Effector memory CD8-positive, alpha-beta T cell (primary cell): ENCODE measurements at places on chromosomes 1 and 21.

DNA sequence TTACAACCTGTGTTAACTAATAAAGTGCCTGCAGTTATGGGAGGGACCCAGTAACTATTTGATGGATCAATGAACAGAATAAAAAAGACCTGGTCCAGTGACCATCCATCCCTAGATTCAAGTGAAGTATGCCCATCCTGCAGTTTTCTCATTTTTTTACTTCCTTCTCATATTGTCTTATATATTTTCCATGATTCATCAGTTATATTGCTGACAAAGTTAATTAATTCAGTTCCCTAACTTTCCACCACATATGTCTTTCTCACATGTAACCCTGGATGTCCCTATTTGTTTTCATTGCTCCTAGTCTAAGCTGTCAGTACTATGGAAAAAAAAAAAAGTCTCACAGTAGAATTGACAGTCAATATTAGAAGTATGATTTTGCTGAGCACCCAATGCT, 64.3 kb downstream of the ITGB3BP start:
- no peaks in the 10 kb centered on the region for H3K27me3 ChIP-seq
- no peak overlapping the region for H3K4me3 ChIP-seq
- no peak for DNase-seq
- H3K4me1 ChIP-seq: no peaks in the 10 kb centered on the region

GRCh38 chr1:73911849-73912248, 286.1 kb downstream of the LRRIQ3 start:
- H3K4me1 ChIP-seq: no peaks in the 10 kb centered on the region
- no peak overlapping the region for H3K27ac ChIP-seq
- no peaks in the 10 kb centered on the region for H3K36me3 ChIP-seq
- no peaks in the 10 kb centered on the region for H3K27me3 ChIP-seq

DNA sequence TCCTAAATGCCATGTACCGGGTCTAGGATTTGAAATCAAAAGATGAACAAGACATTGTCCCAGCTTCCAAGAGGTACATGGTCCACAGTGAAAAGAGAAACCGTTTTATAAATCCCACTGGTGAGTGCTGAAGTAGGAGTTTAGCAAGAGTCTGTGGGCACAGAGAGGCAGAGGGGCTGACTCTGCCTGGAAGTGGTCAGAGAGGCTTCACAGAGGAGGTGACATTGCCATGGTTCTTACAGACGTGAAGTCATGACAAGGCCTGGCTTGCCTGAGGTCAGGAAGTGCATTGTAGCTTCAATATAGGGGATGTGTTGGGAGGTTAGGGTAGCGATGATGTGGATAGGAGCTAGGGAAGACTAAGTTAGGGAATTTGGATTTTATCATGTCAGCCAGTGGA, 28.4 kb downstream of the MAPKAPK2 start:
- peak overlapping the region; percentile 64 for H3K4me3 ChIP-seq
- peaks cover 50% of the 10 kb centered on the region for H3K36me3 ChIP-seq
- DNase-seq: peak; percentile 44
- H3K27me3 ChIP-seq: no peaks in the 10 kb centered on the region
- peak overlapping the region; percentile 95 for H3K27ac ChIP-seq
- H3K4me1 ChIP-seq: peaks cover 76% of the 10 kb centered on the region

DNA sequence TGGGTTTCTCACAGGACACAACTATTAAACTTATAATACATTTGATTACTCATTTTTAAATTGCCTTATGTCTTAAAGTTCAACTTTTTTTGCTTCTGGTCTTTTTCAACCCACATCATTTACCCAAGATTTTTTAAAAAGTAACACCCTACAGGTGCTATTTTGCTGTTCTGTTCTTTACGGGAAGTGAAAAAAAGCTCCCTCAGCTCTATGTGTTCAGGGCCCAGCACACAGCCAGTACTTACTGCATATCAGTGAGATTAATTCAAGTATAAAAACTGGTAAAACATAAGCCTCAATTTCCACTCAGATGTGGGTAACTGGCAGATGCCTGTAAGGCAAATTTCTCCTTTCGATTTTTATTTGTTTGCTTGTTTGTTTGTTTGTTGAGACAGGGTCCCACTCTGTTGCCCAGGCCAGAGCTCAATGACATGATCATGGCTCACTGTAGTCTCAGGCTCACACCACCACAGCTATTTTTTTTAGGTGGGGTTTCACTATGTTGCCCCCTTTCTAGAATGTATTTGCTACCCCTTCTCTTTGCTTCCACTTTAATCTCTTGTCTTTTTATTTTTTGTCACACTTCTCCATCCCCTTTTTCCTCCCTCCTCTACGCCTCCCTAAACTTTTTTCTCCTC, 20.3 kb downstream of the RNASEL start:
- no peak overlapping the region for H3K27ac ChIP-seq
- no peaks in the 10 kb centered on the region for H3K36me3 ChIP-seq
- H3K4me3 ChIP-seq: no peak overlapping the region

- no peak overlapping the region for H3K27ac ChIP-seq
- DNase-seq: no peak
- H3K4me1 ChIP-seq: no peaks in the 10 kb centered on the region
- H3K4me3 ChIP-seq: no peak overlapping the region
Measured at GRCh38 chr1:78223417-78224215, 177.8 kb downstream of the GIPC2 start.

DNA sequence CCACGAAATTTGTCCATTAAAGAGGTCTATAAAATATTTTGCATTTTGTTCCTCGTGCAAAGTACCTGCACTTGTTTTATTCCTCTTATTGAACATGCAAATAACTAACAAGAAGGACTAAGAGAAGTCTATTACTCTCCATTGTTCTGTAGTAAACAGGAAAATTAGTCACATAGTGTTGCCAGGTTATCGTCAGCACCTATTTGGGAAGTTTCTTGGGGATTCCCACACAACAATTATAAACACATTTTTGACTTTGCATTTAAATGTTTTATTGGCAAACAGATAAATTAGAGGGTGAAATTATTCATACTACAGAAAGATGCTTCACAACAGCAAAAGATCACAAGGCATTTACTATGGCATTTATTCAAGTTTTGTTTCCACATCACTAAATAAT, 174.5 kb downstream of the ZC3H11B start:
- no peaks in the 10 kb centered on the region for H3K27me3 ChIP-seq
- H3K4me3 ChIP-seq: no peak overlapping the region
- H3K36me3 ChIP-seq: no peaks in the 10 kb centered on the region
- H3K27ac ChIP-seq: no peak overlapping the region

DNA sequence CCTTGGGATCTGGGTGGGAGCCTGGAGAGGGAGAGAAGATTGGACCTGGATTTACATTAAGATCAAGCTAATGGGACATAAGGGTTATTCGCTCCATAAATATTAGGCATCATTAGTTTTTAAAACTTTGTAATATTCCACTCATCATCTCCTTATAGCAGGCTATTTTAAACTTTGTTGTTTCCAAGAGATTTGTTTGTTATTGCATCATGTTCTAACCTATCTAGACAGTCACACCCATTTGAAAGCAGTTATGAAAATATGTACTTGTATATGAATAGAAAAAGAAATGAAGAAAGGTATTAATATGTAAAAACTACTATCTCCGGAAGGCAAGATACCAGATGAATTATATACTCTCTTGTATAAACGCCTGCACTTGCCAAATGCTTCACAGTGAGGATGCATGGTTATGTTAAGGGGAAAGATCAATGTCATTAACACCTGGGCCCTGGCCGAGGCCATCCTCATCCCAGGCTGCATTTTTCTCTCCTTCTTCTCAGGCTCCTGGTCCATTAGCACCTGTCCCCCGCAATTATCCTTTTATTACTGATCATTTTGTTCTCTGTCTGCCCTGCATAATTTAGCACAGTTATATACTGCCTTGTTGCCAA, 468.2 kb downstream of the MATN1 start:
- no peak overlapping the region for H3K4me3 ChIP-seq
- DNase-seq: no peak
- no peak overlapping the region for H3K27ac ChIP-seq
- H3K27me3 ChIP-seq: peaks cover 64% of the 10 kb centered on the region
- H3K36me3 ChIP-seq: peaks cover 2% of the 10 kb centered on the region

- H3K4me3 ChIP-seq: no peak overlapping the region
- no peak overlapping the region for H3K27ac ChIP-seq
- peaks cover 11% of the 10 kb centered on the region for H3K27me3 ChIP-seq
- no peak for DNase-seq
- no peaks in the 10 kb centered on the region for H3K4me1 ChIP-seq
- H3K36me3 ChIP-seq: no peaks in the 10 kb centered on the region
Measured at GRCh38 chr1:181776044-181776443, 285.5 kb downstream of the ZNF648 start.

- H3K27me3 ChIP-seq: peaks cover 2% of the 10 kb centered on the region
- H3K36me3 ChIP-seq: peaks cover 15% of the 10 kb centered on the region
- peak; percentile 67 for DNase-seq
- peak within 1 kb of the TSS; percentile 89 for H3K4me3 ChIP-seq
- peak within 1 kb of the TSS; percentile 86 for H3K27ac ChIP-seq
Measured at GRCh38 chr1:149899460-149900284, at the start of gene BOLA1. Gene BOLA1, plus strand, starts transcription at chr1:149899568. Its CDS starts 492 bp downstream, at chr1:149900060.

GRCh38 chr1:12434174-12434573, 183.8 kb downstream of the DHRS3 start:
- peak overlapping the region; percentile 95 for H3K27ac ChIP-seq
- H3K4me3 ChIP-seq: peak overlapping the region; percentile 76
- peaks cover 4% of the 10 kb centered on the region for H3K36me3 ChIP-seq
- peak; percentile 29 for DNase-seq

DNA sequence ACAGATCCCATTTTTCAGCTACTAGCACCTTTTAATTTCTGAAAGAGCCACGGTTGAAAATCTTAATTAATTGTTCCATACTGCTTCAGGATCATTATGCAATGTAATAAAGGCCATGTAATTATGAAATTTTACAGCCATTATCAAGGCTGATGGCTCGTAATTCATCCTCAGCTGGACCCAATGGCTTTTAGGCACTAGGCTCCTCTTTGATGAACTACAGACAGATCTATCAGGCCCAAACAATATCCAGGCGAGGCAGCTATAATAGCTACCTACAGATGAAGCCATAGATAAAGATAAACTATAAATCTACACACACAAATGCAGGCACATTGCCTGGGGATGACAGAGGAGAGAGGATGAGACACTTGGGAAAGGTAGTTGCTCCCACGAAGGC, 110.5 kb upstream of the USH2A start:
- no peaks in the 10 kb centered on the region for H3K27me3 ChIP-seq
- no peak overlapping the region for H3K4me3 ChIP-seq
- H3K36me3 ChIP-seq: no peaks in the 10 kb centered on the region
- no peak for DNase-seq

- H3K4me1 ChIP-seq: no peaks in the 10 kb centered on the region
- H3K36me3 ChIP-seq: no peaks in the 10 kb centered on the region
- H3K27me3 ChIP-seq: no peaks in the 10 kb centered on the region
- DNase-seq: no peak
- H3K27ac ChIP-seq: no peak overlapping the region
Measured at GRCh38 chr1:225435957-225436392, 8.1 kb upstream of the LBR start.

- DNase-seq: no peak
- H3K27ac ChIP-seq: peak overlapping the region; percentile 44
- peaks cover 8% of the 10 kb centered on the region for H3K4me1 ChIP-seq
- H3K27me3 ChIP-seq: no peaks in the 10 kb centered on the region
- no peak overlapping the region for H3K4me3 ChIP-seq
- H3K36me3 ChIP-seq: peaks cover 19% of the 10 kb centered on the region
Measured at GRCh38 chr1:22031214-22031962, 21.1 kb upstream of the CDC42 start.

DNA sequence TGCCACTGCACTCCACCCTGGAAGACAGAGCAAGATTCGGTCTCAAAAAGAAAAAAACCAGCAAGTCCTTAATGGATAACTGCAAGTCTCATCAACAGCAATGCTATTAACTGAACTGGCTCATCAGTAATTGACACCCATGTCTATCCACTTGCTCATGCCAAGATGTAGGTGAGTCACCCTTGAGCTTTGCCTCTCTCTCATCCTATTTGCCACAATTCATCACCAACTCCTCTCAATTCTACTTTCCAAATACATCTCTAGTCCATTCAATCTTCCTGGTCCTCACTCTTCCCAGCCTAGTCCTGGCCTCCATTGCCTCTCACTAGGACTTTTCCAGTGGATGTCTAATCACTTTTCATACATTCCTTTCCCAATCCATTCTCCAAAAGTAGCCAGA, 103.7 kb upstream of the PRMT6 start:
- H3K4me1 ChIP-seq: no peaks in the 10 kb centered on the region
- no peaks in the 10 kb centered on the region for H3K27me3 ChIP-seq
- H3K4me3 ChIP-seq: no peak overlapping the region

- no peak overlapping the region for H3K27ac ChIP-seq
- H3K4me1 ChIP-seq: peaks cover 4% of the 10 kb centered on the region
- H3K36me3 ChIP-seq: peaks cover 3% of the 10 kb centered on the region
- H3K4me3 ChIP-seq: no peak overlapping the region
- DNase-seq: no peak
Measured at GRCh38 chr1:86775395-86775794, 71.0 kb downstream of the SH3GLB1 start.

DNA sequence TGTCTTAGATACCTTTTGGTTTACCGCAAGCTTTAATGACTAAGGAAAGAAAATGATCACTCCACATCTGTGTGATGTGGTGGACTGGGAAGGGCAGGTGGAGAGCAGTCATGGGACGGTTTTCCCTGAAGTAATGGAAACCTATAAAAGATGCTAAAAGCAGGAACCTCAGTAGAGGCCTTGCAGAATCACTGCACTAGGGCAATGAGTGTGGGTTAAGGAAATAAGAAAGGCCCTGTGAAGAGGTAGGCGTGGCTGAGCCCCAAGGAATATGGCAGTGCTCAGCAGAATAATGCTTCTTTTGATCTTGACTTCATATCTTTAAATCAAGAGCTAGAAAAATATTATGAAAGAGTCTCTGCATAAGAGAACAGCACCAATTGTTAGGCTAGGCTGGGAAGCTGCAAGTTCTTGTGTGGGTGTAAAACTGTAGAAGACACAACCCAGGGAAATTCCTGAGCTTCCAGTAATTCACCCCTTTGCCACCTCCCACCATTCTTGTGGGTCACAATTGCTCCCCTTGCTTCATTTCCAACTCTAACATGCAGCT, 49.9 kb downstream of the CLCA4 start:
- no peak for DNase-seq
- H3K27me3 ChIP-seq: peaks cover 12% of the 10 kb centered on the region
- H3K4me1 ChIP-seq: no peaks in the 10 kb centered on the region
- no peak overlapping the region for H3K4me3 ChIP-seq
- H3K27ac ChIP-seq: no peak overlapping the region

DNA sequence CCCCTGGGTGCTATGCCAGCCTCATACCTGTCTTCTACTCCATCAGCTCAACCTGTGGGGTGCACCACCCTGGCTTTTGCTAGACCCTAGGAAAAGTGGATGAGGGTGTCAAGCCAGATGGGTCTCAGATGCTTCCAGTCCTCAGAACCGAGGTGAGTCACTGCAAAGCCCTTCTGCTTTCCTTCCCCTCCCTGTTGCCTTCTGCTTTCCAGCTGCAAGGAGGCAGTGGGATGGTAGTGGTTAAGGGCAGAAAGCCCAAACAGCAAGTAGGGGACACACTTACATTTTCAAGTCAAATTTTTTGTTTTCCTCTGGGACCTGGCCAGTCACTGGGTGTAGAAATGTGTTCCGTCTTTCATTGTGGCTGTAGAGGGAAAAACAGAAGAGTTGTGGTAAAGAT, 60.7 kb upstream of the GOLT1A start:
- H3K4me3 ChIP-seq: no peak overlapping the region
- peaks cover 35% of the 10 kb centered on the region for H3K27me3 ChIP-seq
- H3K27ac ChIP-seq: no peak overlapping the region
- H3K4me1 ChIP-seq: no peaks in the 10 kb centered on the region
- DNase-seq: no peak
- no peaks in the 10 kb centered on the region for H3K36me3 ChIP-seq
